ENCODE measurements at places on chromosomes 2 and 18. TPM values are rescaled to one million over a fixed set of nuclear protein-coding genes. Genes with fewer than 3 reads are reported as not detected.

- no peak overlapping the region for H3K27ac ChIP-seq
- peaks cover 7% of the 10 kb centered on the region for H3K4me1 ChIP-seq
- H3K4me3 ChIP-seq: no peak overlapping the region
- DNase-seq: no peak
- H3K27me3 ChIP-seq: peaks cover 21% of the 10 kb centered on the region
- no peaks in the 10 kb centered on the region for H3K36me3 ChIP-seq
Measured at GRCh38 chr2:130796290-130796689, 40.4 kb upstream of the ARHGEF4 start.

Gene GKN1
- not detected for total RNA-seq

DNA sequence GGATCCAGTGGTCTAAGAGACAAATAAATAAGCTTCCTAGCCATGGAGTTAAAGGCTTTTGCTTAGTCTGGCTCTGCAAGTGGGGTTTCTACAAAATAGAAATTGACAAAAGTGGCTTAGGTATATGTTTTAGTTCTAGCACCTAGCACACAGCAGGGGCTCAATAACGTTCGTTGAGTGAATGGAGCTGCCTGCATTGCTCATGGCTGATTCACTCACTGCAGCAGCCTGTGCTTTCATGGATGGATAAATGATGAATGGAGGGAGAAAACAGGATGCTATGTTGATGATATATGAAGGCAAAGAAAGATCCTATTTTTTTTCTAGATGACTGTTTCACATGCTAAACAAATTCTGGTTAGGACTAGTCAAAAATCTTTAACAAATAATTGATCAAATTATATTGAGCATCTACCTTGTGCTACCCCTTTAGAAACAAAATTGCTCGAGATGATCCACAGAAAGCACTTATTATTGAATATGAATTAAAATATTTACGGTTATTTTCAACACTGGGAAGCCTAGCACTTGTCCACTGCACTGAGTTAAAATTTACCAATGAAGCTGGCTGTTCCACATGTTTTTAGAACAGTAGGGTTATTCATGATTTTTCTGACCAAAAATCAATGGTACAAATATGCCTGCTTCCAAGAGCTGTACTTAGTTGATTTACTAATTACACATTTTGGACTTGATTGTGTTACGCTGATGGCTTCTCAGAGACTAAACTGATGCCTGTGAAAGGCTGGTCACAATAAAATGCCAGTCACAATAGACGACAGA is 39.6 kb downstream of the HDHD2 start:
- H3K4me1 ChIP-seq: no peaks in the 10 kb centered on the region
- no peak overlapping the region for H3K4me3 ChIP-seq
- no peak for DNase-seq
- no peak overlapping the region for H3K27ac ChIP-seq

- no peak for DNase-seq
- H3K36me3 ChIP-seq: no peaks in the 10 kb centered on the region
- H3K4me3 ChIP-seq: no peak overlapping the region
- H3K27ac ChIP-seq: no peak overlapping the region
Measured at GRCh38 chr2:205270689-205271088, 411.6 kb upstream of the NRP2 start.

All from activated naive CD8-positive, alpha-beta T cell treated with anti-CD3 and anti-CD28 coated beads, Interleukin-2, amount 10 ng/mL, durations not matched to agents 7 days and 5 days (primary cell).